ENCODE measurements at places on chromosomes 7 and 10. TPM values are rescaled to one million over a fixed set of nuclear protein-coding genes. Genes with fewer than 3 reads are reported as not detected.

- no peak for DNase-seq
Observed at GRCh38 chr10:7890781-7891180, 72.5 kb downstream of the TAF3 start.

GRCh38 chr7:88317422-88317821 lies 10.7 kb upstream of the STEAP4 start:
- no peak for DNase-seq

DNA sequence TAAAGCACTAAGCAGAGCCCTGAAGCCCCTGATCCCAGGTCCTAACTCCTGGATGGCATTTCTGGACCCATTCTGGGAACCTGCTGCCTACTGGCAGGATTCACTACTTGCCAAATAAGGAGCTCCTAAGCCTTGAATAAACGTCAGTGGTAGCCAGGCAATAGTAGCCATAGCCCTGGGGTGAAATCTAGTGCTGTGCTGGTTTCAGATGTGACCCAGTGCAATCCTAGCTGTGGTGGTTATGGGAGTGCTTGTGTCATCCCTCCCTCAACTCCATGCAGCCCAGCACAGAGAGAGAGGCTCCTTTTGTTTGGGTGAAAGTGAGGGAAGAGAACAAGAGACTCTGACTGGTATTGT lies 43.7 kb downstream of the PCLO start:
- DNase-seq = no peak

- DNase-seq = no peak
Observed at GRCh38 chr10:87694011-87694794, 34.5 kb downstream of the PAPSS2 start.

- no peak for DNase-seq
Observed at GRCh38 chr10:110300486-110300986, 4.2 kb downstream of the SMNDC1 start.

DNA sequence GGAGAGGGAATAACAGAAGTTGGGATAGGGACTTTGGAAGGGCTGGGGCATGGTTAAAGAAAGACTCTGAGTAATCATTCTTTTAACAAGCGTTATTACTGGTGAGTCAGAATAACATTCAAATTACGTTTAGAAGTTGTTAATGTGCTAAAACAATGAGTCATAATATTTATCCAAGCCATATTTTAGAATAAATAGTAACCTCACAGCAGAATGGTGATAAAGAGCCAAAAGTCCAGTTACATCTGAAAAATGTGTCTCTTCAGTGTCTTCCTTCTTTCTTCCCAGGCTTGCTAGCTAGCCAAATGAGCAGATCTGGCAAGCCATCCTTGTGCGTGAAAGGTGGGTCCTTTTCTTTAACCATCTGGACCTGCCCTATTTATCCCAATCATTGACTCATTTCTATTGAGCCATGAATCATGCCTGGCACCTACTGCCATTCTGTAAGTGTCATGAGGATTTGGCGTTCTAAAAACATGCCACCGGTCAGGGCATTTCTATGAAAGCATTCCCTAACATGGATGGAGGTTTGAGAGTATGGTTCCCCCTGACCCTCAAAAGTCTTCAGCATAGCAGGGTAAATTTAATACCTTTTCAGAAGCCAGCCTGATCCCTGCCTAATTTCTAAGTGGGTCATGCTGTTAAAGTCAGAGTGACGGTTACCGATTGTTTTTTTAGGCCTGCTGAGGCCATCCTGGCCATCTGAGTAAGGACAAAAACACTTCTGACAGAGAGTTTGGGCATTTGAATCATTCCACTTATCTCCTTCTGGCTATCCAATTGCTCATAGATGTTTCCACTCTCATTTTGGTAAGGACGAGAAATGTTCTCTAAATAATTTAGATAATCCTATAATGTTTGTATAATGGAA lies 26.9 kb downstream of the MYPN start:
- no peak for DNase-seq

DNA sequence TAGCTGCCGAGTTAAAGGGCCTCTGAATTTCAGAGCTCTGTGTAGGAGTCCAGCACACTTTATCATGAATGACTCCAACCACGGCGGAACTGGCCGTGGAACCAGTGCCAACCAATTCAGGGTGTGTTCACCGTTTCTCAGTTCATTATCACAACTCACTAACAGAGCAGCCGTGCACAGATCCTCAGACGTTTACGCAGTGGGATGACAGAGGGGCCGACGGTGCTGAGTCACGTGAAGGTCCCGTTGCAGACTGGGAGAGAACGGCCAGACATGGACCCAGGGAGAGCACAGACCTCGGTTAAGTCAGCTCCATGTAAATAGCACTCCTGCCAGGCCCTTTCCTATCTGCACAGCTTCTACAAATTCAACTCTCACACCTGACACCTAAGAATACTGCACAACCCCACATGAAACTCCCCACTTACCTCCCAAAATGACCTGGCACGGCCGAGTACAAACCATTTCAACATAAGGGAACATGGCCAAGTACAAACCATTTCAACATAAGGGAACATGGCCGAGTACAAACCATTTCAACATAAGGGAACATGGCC lies 95.5 kb downstream of the DIP2C start:
- DNase-seq = no peak

DNA sequence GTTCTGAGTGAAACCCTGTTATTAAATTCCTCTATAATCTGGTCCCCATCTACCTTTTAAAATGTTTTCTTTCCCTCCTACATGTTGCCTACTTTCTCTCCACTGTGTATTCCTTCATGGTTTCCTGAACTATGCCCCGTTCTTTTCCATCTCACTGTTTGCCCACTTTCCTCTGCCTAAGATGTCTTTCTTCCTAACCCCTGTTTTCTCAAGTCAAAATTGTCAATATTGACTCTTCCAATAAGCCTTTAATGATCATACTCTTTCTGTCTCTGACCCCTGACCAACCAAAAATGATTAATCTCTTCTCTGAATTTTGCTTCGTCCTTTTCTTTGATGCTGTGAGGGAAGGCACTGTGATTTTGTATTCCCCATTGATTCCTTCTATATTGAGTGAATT lies 30.6 kb upstream of the OIT3 start:
- DNase-seq = no peak

- no peak for DNase-seq
Observed at GRCh38 chr7:121578669-121579068, 182.6 kb upstream of the FAM3C start.

DNA sequence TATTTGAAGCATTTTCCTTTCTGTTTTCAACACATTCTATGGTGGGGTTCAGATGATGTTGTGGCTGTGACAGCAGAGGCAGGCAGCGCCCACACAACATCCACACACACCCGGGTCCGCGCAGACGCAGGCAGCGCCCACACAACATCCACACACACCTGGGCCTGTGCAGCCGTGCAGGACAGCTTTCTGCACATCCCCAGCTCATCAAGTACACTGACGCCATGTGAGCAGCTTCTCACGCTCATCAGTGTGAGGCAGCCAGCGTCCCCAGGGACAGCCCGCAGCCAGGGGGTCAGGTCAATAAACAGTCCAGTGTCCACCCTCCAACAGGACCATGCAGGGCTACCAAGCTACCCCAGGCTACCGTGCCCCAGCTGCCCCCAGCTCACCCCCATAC lies 272.8 kb upstream of the TCERG1L start:
- DNase-seq = no peak

DNA sequence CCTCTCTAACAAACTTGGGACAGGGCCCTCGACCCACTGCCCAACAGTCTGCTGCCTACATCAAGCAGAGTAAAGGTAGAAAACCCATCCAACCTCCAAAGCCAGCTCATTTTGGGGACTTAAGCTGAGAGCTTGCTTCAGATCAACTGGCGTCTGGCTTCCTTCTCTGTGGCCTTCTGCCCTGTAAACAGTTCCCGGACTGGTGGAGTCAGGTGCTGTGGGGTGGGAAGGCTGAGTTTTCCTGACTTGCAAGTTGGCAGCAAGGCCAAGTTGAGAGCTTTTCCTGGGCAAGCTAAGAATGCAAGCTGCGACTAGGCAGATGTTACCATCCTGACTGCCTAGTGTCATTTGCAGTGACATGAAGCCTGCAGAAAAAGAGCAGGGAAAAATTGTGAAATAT lies 3.7 kb downstream of the GALNT17 start:
- DNase-seq = no peak

Gene WDFY4
- not detected for total RNA-seq

Gene IKZF5
- 9.6 TPM for total RNA-seq

Gene CALN1
- total RNA-seq = not detected

Gene ZDHHC6
- 25.5 TPM for total RNA-seq

Gene EVX1
- not detected for total RNA-seq
